ENCODE measurements at places on chromosomes 16 and 17.

- DNase-seq, result peak; percentile 47
These were observed 26.6 kb downstream of the PEMT start for GRCh38 chr17:17564896-17565295.

GRCh38 chr16:73846356-73846755 is 450.3 kb upstream of the PSMD7 start:
- DNase-seq, result peak; percentile 65

DNA sequence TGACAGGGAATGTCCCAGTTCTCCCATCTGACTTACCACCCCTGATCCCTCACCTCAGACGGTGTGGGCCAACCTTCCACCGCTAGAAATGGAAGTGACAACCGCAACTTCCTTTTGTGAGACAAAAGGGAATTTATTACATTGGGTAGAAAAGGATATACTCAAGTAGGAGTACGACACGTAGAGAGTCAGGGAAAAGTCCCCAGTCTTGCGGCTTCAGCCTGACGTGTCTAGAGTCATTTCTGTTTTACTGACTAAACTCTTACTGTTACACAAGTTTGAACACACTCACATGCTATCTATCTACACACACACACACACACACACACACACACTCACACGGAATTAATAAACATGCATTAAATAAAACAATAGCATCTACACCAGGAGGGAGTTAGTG is 178.9 kb downstream of the COPRS start:
- DNase-seq, result no peak

DNA sequence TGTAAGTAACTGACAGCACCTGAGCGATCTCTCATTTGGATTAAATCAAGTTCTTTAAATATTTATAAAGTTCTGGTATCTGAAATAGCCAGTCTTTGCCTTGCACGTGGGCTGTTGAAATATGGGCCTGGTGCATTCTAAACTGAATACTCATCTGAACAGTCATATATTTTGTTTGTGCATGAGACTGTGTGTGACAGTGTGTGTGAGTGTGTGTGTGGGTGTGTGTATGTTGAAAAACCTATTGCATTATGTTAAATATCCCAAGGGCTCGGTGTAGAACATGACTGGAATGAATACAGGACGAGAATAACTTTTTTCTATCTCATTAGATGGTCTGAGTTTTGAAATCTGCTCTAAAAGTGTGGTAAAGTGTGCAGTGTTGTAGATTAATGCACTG is 82.4 kb upstream of the TOX3 start:
- DNase-seq, result no peak

DNA sequence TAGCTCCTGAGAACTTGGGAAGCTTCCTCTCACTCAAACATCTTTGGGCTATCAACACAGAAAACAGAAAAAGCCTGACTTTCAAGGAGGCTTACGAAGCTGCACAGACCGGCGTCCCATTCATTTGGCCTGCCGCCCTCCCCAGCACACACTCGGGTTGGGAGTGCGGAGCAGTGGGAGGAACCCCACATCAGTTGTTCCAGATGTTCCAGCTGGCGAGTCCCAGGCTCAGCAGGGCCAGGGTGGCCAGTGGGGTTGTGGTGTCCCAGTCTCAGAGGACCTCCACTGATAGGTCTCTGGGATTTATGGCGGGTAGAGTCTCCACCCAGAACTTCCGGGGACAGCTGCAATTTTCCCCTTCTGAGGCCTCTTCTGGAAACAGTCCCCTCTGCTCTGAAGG is 43.1 kb upstream of the DLX4 start:
- DNase-seq, result no peak

- DNase-seq, result peak; percentile 73
These were observed 66.0 kb downstream of the CDK12 start for GRCh38 chr17:39527220-39527813.

- no peak for DNase-seq
These were observed 3.3 kb upstream of the VAC14 start for GRCh38 chr16:70804153-70804733.

GRCh38 chr16:12255473-12255872 is 278.9 kb downstream of the SNX29 start:
- DNase-seq, result no peak

GRCh38 chr17:74008196-74008595 is 195.3 kb upstream of the RPL38 start:
- peak; percentile 82 for DNase-seq

GRCh38 chr16:3677994-3678393 is 23.5 kb downstream of the DNASE1 start:
- no peak for DNase-seq

DNA sequence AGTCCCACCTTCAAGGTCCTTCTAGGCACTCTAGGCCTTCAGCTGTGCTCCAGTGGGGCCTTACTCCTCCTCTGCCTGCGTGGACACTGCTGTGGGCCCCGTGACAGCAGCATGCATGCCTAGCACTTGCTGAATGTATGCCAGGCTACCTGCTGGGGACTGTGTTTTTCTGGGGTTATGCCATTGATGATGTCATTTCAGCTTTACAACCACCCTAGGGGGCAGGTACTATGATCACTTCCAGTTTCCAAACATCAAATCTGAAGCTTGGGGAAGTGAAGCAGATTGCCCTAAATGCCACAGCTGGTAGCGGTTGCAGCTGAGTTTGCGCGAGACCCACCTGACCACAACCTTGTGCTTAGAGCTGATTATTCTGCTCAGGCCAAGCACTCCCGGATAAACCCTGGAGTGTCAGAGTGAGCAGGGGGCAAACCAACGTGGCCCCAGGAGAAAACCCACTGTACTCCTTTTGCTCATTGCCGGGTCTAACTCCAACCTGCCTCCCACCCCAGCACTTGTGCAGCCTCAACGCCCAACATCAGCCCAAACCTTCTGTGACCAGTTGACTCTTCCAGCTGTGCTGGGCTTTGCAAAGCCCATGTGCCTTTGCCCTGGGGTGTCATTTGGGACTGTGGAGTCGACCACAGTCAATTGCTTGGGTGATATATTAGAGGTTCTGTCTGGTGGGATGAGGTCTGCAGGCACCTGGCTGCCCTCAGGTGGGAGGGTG is 168.4 kb downstream of the ENGASE start:
- no peak for DNase-seq

- peak; percentile 26 for DNase-seq
These were observed 2.5 kb downstream of the CORO1A start for GRCh38 chr16:30185683-30186421.

DNA sequence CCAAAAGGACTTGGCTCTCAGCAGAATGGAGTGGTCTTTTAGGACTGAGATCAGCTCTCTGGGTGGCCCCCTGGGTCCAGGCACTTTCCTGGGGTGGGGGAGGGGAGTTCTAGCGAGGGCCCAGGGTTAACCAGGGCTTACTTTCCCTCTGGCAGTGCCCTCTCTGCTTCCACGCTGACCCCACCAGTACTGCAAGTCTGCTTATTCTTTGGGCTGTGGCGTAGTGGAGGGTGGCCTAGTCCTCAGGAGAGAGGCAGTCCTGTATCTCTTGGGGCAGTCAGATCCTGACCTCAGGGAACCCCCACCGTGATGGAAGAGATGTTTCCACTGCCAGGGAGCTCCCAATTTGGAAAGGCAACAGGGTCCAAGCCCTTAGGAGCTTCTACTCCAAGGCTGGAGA is 79.4 kb downstream of the CCDC182 start:
- peak; percentile 41 for DNase-seq

- DNase-seq, result no peak
These were observed 5.6 kb downstream of the TOP3A start for GRCh38 chr17:18309202-18309601.

DNA sequence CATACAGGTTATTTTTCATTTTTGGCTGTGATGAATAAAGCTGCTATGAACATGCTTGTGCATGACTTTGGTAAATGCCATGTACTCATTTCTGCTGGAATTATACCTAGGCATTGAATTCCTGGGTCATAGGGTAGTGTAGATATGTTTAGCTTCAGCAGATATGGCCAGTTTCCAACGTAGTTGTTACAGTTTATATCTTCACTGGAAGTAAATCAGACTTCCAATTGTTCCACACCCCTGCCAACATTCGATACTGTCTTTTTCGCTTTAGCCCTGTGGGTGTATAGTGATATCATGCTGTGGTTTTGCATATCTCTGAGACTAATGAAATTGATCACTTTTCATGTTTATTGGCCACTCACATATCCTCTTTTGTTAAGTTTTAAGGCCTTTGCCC is 50.4 kb downstream of the ARHGAP27 start:
- DNase-seq, result no peak

DNA sequence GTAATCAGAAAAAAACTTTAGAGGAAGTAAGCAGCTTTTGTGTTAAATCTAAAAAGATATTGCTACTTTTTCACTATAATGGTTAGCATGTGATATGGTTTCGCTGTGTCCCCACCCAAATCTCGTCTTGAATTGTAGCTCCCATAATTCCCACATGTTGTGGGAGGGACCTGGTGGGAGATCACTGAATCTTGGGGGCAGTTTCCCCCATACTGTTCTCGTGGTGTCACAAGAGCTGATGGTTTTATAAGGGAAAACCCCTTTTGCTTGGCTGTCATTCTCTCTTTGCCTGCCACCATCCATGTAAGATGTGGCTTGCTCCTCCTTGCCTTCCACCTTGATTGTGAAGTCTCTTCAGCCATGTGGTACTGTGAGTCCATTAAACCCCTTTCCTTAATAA is 117.1 kb downstream of the KCNJ2 start:
- no peak for DNase-seq

GRCh38 chr17:51957786-51958185 is 200.7 kb downstream of the CA10 start:
- DNase-seq, result no peak

GRCh38 chr16:1791256-1791942 is 2.1 kb downstream of the IGFALS start:
- DNase-seq, result peak; percentile 28

- peak; percentile 60 for DNase-seq
These were observed 512 bp downstream of the AKAP1 start for GRCh38 chr17:57085448-57086068.

GRCh38 chr17:77287432-77288068 is 146.8 kb downstream of the SEC14L1 start:
- DNase-seq, result peak; percentile 49

DNA sequence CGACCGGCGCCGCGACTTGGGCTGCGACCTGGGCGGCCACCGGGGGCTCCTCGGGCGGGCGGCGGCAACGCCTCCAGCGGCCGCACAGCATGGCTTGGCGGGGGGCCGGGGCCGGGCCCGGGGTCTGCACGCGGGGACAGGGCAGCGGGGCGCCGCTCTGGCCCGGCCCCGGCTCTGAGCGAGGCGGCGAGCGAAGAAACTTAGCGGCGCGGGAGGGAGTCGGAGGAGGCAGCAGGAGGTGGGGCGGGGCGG is at the start of gene PLCD3:
Gene PLCD3 (minus strand): TSS at position 196 of the 252 bp plus-strand sequence. CDS start 105 bp downstream, at position 91.
- no peak for DNase-seq

- DNase-seq, result no peak
These were observed 18.3 kb upstream of the CCL5 start for GRCh38 chr17:35898283-35899070.

- DNase-seq, result no peak
These were observed 11.3 kb upstream of the MLLT6 start for GRCh38 chr17:38693700-38694329.

DNA sequence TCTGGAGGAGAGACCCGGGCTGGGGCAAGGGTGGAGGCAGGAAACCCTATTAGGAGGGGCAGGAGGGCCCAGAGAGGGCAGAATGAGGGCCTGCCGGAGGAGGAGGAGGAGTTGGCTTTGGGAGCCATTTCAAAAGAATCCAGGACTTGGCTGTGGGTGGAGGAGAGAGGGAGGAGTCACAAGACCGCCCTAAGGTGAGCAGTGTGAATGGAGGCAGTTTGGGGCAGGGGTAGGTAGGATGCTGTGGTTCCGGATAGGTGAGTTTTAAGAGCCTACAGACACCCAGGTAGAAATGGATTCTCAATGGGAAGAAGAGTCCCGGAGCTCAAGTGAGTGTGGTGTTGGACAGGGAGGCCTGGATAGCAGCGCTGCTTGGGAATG is 80.3 kb downstream of the ARHGAP23 start:
- peak; percentile 62 for DNase-seq

GRCh38 chr17:7295230-7296180 is 1.1 kb upstream of the YBX2 start:
- peak; percentile 51 for DNase-seq

DNA sequence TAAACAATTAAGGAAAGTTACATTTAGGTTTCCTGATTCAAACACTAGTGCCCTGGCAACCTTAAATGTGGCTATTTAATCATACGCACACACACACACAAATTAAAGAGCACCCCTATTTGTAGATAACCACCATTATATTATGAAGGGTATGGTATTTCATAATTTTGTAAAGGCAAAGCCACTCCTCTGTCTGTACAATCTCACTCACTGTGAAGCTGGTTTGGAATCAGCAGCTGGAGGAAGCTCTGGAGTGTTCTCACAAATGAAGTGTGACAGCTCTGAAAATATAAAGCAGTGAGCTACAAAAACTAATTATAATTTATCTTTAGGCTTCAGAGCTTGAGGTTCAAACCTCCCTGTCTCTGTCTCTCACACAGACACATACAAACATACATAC is 57.9 kb upstream of the KCNJ16 start:
- no peak for DNase-seq

DNA sequence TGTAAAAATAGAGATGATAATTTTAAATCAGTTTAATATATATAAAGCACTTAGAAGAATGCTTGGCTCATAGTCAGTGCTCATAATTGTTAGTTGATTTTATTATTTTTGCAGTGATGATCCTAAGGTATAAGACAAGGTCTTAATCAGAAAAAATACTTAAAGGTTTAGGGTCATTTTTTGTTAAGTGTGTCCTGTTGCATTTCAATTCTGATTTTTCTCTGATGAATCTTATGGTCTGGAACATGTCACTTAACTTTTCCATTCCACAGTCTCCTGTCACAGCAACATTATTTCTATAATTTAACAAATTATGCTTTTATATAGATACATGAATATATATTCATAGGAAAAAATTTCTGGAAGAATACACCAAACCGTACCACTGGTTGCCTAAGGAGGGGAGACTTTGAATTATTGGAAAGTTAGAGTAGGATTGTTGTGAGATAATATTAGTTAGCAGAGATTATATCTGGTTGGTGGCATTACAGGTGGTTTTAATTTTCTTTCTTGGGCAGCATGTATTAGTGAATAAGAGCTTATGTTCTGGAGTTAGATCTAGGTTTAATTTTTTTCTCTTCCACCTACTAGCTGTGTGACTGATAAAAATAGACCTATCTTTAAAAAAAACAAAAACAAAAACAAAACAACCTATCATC is 188.7 kb downstream of the TANC2 start:
- no peak for DNase-seq

DNA sequence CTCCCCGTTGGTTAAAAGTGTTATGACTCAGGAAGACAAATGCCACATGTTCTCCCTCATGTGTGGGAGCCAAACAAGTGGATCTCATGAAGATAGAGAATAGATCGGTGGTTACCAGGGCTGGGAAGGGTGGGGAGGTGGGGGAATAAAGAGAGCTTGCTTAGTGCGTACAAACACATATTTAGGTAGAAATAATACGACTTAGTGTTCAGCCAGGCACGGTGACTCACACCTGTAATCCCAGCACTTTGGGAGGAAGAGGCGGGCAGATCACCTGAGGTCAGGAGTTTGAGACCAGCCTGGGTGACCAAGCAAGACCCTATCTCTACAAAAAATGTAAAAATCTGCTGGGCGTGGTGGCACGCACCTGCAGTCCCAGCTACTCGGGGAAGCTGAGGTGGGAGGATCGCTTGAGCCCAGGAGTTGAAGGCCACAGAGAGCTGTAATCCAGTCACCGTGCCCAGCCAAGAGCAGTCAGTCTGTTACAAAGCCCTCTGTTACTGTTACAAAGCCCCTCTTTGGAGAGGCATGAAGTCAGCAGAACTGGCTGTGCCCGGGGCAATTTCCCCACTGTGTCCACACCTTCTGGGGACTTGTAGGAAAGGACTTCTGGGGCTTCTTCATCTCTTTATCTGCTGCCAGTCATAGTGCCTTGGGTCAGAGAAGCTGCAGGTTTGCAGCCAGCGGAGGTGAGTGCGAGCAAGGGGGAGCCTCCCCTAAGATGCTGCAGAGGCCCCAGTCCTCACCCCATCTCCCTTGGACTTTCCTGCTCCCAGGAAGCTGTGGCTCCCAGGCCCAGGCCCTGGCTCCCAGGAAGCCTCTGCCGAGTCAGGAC is 4.3 kb upstream of the ALDH3A1 start:
- no peak for DNase-seq

Measured in GM23338 (cell line).